CD4-positive, alpha-beta T cell treated with Interleukin-10 for 1 hour (primary cell): ENCODE measurements at places on chromosomes 5 and 9.

- no peak for DNase-seq
Measured at GRCh38 chr9:76906647-76906975, 697 bp upstream of the PRUNE2 start.

DNA sequence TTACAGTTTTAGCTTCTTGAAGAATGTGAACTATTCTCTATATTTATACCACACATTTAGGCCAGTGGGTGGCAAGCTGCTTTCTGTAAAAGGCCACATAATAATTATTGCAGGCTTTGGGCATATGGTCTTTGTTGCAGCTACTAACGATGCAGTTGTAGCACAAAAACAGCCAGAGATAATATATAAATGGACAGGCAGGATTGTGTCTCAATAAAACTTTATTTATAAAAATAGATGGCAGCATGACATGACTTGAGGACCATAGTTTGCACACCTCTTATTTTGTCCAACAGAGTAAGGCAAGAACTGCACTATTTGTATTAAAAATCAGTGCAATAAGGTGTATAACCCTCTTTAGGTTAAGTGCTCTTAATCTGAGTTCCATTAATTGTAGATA lies 415.0 kb downstream of the ANXA1 start:
- no peak for DNase-seq

DNA sequence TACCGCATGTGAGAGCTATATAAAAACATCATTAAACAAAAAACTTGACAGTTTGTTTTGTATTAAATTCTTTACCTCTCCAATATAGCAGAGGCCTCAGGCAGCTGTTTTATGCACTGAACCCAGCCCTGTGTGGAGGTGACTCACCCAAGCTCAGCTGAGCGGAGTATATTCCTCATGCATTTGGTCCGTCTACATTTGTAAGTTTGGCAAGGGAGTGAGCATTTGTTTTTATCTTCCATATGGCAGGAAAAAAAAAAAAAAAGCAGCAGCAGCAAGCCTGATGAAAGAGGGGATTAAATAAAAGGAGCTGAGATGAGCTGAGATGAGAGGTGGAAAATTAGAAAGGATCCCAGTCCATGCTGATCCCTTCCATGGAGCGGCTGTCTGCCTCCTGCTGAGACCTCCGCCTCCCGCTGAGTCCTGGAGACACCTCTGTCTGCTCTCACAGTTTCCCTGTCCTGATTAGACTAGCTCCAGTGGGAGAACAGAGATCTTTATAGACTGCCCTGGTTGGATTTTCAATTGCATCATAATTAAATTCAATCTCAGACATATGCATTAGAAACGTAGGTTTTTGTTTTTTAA lies 112.0 kb upstream of the CTNND2 start:
- DNase-seq: no peak

DNA sequence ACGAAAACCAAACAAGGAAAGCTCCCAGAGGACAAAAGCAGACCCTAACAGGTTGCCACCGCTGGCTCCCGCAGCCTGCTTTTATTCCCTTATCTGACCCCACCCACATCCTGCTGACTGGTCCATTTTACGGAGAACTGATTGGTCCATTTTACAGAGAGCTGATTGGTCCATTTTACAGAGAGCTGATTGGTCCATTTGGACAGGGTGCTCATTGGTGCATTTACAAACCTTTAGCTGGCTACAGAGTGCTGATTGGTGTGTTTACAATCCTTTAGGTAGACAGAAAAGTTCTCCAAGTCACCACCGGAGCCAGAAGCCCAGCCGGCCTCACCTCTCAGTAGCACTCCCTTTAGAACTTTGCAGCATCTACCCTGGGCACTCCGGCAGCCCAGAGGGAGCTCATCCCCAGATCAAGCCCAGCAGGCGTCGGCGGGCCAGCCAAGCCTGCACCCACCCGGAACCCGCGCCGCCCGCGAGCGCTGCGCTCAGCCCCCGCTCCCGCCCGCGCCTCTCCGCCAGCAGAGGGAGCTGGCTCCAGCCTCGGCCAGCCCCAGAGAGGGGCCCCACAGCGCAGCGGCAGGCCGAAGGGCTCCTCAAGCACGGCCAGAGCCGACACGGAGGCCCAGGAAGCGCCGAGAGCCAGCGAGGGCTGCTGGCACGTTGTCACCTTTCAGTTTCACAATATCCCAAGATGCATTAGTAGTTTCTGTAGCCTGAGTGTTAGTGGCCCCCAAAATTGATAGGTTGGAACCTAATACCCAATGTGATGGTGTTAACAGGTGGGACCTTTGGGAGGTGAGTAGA lies 35.3 kb upstream of the CLPTM1L start:
- peak; percentile 59 for DNase-seq

- no peak for DNase-seq
Measured at GRCh38 chr9:3479514-3480352, 46.1 kb downstream of the RFX3 start.

DNA sequence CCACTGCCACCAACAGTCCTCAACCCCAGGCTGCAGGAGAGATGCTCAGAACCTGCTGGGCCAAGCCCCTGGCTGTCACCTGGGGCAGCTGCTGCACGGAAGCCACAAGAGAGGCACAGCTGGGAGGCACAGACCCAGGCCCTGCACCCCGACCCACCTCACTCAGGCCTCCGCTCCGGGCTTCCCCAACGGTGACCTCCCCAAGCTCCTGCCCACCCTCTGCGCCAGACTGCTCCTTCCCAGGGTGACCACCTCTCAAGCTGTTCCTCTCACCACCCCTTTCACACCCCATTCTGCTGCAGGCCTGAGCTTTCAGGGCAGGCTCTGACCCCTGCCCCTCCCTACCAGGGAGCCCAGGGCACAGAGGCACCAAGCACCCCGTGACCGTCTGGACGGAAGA lies 33.0 kb downstream of the VAV2 start:
- no peak for DNase-seq

GRCh38 chr9:3181049-3181953 lies 337.4 kb upstream of the PUM3 start:
- DNase-seq: peak; percentile 24

DNA sequence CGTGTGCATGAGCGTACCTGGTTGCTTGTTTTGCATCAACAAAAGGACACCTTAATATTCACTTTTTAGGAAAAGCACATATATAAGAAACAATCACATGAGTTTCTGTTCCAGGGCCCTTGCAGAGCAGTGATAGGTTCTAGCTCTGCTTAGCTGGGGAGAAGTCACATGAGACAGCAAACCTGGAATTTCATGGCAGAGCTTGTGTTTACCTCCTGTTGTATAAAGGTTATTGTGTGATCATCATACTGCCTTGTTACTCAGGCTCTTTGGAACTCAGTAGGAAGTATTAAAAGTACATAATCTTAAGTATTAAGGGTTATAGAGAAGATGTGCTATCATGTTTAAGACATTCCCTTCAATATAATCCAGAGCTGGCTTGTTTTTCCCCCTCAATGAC lies 18.0 kb upstream of the VLDLR start:
- no peak for DNase-seq

- DNase-seq: no peak
Measured at GRCh38 chr5:163135849-163136248, 301.5 kb upstream of the CCNG1 start.
